Right cardiac atrium (tissue), 5 donors: ENCODE measurements at places on chromosomes 16 and 17. TPM values are rescaled to one million over a fixed set of nuclear protein-coding genes. Genes with fewer than 3 reads are reported as not detected.

GRCh38 chr17:81810476-81810875 lies 6.5 kb downstream of the GCGR start:
- DNase-seq = no peak

- DNase-seq = no peak
Observed at GRCh38 chr17:43556292-43556691, 10.2 kb upstream of the ETV4 start.

- DNase-seq = no peak
Observed at GRCh38 chr17:31517524-31517923, 126.0 kb downstream of the RAB11FIP4 start.

DNA sequence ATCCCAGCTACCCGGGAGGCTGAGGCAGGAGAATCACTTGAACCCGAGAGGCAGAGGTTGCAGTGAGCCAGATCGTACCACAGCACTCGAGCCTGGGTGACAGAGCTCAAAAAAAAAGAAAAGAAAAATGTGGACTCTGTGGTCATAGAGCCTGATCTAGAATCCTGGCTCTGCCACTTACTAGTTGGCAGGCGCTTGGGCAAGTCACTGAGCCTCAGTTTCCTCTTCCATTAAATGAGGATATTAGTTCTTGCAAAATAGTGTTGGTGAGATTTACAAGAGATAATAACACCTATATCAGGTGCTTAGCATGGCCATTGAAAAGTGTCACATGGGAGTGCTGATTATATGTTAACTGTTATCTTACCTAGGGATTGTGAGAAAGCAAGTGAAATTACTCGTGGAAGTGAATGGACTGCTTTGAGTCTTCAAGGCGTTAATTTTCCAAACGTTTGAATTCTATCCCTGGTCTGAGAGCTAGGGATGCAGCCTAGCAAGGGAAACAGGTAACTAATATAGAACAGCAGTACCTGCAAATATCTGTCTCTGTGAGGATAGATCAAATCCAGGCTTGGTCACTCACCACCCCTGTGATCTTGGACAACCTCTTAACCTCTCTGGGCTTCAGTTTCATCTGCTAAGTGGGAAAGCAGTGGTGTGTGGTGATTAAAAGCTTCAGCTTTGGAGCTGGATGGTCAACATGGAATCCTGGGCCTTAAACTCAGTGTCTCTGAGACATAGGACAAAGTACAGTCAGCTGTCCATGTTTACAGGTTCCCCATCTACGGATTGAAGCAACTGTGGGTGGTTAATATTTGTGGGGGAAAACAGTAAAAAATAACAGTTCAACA lies 953 bp upstream of the NSMCE1 start:
- no peak for DNase-seq

Gene SLC9A5
- total RNA-seq = 2.9 TPM
